ENCODE measurements at places on chromosomes 5 and 9. TPM values are rescaled to one million over a fixed set of nuclear protein-coding genes. Genes with fewer than 3 reads are reported as not detected.

- DNase-seq = no peak
Observed at GRCh38 chr9:132311978-132312377, 42.8 kb downstream of the SETX start.

DNA sequence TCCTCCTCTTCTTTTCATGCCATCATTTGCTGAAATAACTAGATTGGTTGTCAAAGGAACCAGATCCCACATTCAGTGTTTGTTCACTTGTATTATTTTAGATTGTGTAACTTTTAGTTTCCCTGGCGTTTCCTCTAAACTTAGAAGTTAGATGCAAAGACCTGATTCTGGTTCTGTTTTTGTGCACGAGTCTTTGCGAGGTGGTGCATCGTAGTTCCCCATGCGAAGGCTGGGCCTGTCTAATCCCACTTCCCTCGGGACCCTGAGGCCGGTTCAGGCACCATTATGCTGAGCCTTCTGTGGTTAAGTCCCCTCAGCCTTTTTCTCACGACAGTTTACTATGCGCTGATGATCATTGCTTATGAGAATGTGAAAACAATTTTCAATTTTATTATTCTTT, 219.1 kb upstream of the OTULINL start:
- DNase-seq = no peak

GRCh38 chr9:16825971-16826625, 44.4 kb downstream of the BNC2 start:
- DNase-seq = no peak

DNA sequence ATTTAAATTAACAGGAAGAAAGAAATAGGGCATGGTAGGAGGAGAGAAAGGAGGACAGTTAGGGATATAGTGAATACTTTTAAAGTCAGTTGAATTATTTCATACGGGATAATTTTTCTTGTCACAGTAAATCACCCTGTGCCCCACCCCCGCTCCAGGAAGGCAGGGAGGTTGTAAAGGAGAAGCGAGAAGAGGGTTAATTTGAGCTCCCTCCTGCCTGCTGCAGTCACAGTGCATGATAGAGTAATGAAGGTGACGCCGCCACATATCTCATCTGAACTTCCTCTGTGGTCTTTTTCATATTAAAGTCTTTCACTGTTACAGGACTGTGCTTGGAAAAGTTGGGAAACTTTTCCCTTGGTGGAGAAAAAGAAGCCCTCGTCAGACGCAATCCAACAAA, 896 bp upstream of the PCSK5 start:
- no peak for DNase-seq

DNA sequence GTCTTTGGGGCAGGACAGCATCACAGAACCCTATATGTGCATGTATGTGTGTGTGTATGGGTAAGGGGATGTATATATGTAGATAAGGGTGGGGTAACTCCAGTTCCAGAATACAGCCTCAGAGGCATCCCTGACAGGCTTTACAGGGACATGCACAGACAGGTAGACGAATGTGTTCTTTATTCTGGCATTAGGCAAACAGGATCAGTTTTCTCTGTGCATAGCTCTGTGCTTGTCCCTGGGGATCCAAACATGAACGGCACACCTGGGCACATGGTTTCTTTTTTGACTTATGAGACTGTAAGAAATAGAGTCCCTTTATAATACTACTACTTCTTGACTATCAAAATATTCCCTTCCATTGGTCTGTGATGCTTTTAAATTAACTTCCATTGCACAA, 120.6 kb downstream of the TRIO start:
- DNase-seq = no peak

GRCh38 chr9:33867747-33868439, 50.9 kb downstream of the UBE2R2 start:
- DNase-seq = no peak

DNA sequence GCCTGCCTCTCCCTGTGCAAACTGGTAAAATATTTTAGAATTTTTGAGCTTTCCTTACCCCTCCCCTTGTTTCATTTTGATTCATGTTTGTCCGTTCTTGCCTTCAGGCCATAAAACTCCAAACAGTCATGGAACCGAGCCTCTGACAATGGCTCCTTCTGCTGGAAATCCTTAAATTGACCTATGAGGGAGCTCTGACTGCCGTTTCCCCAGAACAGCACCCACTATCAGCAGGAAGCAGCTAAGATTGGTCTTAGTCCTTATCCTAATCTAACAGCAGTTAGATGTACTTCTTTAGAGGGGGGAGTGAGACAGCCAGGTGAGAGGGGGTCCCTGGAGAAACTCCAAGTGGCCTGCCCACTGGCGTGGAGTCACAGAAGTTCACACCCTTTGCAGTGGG, 106.7 kb downstream of the FAM174A start:
- DNase-seq = no peak

GRCh38 chr5:168939887-168940544, 360.8 kb upstream of the PANK3 start:
- no peak for DNase-seq

GRCh38 chr9:69028754-69029153, 6.8 kb upstream of the FXN start:
- DNase-seq = no peak

DNA sequence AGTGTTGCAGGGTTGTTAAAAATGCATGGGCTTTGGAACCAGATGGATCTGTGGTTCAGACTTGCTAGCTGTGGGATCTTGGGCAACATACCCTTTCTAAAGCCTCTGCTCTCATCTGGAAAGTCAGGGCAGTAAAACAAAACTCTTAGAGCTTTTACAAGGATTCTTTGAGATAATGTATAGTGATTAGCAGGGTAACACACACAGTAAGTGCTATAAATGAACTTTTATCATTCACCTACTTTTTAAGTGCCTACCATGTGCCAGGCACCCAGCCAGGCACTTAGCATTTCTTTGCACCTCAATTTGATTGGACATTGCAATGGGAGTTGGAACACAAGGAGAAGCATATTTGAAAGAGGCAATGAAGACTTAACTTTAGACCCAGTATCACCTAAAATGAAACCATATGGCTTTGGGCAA, 208.6 kb upstream of the PAPPA start:
- no peak for DNase-seq

PHF24 gene
- not detected for total RNA-seq

F2RL2 gene
- 0.66 TPM for total RNA-seq

SLC46A2 gene
- total RNA-seq = not detected

CD274 gene
- 44.7 TPM for total RNA-seq

ORM2 gene
- total RNA-seq = not detected

SLC9A3 gene
- 0.71 TPM for total RNA-seq

HAVCR1 gene
- total RNA-seq = not detected

ADAMTS2 gene
- not detected for total RNA-seq

LHX6 gene
- 0.14 TPM for total RNA-seq

ZNF618 gene
- 15.8 TPM for total RNA-seq

Measured in pulmonary artery endothelial cell (primary cell).